ENCODE measurements at places on chromosomes 7 and 10.

DNA sequence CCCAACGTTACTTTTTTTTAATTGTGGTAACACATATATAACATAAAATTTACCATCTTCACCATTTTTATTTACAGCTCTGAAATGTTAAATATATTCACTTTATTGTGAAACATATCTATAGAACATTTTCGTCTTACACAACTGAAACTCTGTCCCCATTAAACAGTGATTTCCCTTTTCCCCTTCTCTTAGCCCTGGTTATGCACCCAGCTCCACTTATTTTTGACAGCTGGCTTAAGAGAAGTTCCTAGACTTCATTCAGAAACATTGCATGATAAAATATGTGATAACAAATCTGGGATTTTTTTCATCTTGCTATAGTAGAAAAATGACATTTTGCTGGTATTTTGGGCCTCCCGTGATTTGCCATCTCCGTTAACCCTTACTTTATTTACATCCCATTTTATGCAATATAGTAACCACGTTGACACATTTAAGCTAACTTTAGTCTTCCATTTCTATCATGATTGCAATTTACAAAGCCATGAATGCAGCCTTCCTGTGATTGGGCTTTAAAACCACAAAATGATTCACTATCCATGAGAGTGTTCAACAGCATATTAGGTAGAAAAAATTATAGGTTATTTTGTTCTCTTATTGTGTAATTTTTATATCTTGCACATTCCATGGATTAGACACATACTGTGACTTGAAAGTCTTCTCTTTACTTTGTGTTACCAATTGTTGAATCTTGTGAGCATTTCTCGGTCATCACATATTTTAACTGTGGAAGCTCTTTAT lies 139.6 kb downstream of the SND1 start:
- DNase-seq, result no peak

GRCh38 chr7:102814025-102814471 lies 65.2 kb downstream of the FAM185A start:
- DNase-seq, result no peak

- no peak for DNase-seq
Observed at GRCh38 chr10:80540981-80541750, 3.5 kb downstream of the SH2D4B start.

- DNase-seq, result no peak
Observed at GRCh38 chr10:116743266-116744064, 1.1 kb upstream of the HSPA12A start.

DNA sequence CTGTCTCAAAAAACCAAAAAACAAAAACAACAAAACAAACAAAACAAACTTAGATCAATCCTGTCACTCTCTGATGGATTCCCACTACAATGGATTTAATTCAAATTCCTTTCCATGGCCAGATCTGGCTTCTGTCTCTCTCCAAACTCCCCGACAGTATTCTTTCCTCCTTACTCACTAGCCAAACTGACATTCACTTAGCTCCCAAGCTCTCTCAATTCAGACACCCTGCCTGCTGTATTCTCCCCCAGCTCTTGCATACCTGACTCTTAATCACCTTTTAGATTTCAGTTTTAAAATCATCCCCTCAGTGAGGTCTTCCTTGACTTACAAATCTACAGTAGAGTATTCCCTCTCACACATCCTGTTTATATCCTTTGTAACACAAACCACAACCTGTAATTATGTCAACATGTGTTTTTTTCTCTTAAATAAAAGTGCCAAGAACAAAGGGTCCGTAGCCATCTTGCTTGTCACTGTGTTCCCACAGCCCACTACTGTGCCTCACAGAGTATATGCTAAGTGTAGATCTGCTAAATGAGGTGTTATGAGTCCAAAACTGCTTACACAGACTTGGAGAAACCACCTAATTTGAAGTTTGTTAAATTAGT lies 14.4 kb downstream of the HERPUD2 start:
- no peak for DNase-seq

- peak; percentile 100 for DNase-seq
Observed at GRCh38 chr7:92246360-92247101, 757 bp downstream of the ANKIB1 start.

DNA sequence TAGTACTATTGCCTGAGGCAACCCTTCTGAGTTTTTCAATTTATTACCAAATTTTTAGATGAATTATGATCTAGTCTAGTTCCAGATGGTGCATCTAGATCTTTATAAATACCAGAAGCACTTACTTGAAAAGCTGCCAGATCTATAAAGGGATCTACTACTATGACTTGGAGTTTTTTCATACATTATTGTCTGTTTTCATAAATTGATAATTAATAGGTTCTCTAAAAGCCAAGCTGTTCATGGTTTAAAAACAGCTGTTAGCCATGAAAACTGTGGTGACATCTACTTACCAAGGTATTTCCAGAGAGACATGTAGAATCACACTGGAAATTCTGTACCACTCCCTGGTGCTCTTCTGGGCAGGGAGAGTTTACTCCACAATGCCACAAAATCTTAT lies 786.5 kb upstream of the C7orf33 start:
- peak; percentile 6 for DNase-seq

- no peak for DNase-seq
Observed at GRCh38 chr7:39313376-39313775, 252.8 kb upstream of the YAE1 start.

- no peak for DNase-seq
Observed at GRCh38 chr7:39045231-39045630, 67.5 kb downstream of the POU6F2 start.

- peak; percentile 73 for DNase-seq
Observed at GRCh38 chr7:128437426-128438332, 18.0 kb upstream of the HILPDA start.

DNA sequence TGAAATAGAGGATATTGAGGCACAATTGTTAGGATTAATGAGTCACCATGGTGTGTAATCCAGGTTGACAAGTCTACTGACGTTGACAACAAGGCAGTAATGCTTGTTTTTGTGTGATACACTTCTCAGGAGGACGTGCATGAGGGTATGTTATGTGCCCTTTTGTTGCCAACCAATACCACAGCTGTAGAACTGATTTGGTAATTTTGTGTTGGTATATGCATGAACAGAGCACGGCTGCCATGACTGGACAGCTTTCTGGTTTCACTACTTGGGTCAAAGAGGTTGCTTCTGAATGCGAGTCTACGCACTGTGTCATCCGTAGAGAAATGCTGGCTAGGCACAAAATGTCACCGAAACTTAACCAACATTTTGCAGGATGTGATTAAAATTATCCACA lies 32.9 kb downstream of the PHTF2 start:
- no peak for DNase-seq

DNA sequence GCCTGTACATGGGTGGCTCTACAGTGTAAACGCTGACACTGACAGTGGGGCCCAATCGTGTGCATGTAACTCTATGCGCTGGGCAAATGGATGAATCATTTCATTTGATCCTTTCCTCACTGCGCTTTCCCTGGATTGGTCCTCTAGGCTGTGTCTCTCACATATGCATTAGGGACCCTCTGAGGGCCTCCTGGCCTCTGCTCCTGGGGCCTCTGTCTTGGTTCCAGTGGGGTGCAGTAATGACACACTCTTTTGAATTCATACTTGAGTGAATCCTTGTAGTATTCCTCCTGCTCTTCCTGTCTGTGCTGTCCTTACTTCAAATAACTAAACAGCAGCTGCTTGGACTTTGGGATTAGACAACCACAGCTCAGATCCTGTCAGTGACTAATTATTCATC lies 176.5 kb upstream of the ADO start:
- no peak for DNase-seq

GRCh38 chr10:95567903-95568630 lies 6.9 kb upstream of the SORBS1 start:
- DNase-seq, result no peak

DNA sequence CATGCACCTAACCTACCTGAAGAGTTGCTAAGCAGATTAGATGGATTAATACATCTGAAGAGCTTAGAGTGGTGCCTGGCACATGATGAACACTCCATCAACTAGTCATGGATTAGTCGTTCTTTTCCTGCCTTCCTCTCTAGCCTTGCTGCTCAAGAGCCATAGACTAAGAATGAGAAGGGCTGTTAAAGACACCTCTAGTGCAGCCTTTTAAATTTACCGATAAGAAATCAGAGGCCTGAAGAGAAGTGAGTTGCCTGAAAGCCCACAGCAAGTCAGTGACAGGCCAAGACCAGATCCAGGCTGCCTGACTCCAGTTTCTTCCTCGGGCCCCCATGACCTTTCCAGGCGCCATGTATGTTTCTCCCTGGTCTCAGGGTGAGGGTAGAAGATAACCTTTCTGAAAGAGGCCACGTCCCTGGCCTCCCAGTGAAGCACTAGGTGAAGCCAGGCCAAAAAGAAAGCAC lies 6.5 kb downstream of the TSPAN15 start:
- DNase-seq, result no peak

GRCh38 chr10:3478153-3478552 lies 305.6 kb upstream of the PITRM1 start:
- DNase-seq, result no peak

- DNase-seq, result no peak
Observed at GRCh38 chr7:22394739-22395138, 37.8 kb upstream of the RAPGEF5 start.

- no peak for DNase-seq
Observed at GRCh38 chr10:51542853-51543252, 156.5 kb downstream of the CSTF2T start.

DNA sequence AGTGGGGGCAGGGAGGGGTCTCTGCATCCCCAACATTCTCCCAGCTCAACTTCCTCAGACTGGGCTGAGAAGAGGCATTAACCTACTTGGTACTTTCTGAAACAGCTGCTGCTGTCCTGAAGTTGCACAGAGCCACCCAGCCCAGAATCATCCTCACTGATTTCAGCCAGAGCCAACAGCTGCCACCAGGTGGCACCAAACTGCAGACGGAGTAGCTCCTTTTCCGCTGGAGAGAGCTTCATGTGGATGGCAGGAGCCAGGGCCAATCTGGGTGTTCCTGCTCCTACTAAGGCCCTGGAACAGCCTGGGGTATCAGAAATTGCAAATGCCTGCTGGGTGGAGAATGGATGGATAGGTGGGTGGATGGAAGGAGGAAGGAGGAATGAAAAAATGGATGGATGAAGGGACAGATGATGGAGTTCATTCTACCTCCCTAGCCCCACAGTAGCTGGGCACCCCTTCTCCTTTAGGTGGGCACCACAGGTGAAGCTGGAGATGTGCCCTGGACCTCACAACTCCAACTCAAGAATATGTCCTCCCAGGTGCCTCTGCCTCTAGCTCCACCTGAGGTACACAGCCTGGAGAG lies 11.8 kb upstream of the DRGX start:
- DNase-seq, result peak; percentile 86

GRCh38 chr10:60465801-60466200 lies 76.1 kb upstream of the ANK3 start:
- DNase-seq, result no peak

GRCh38 chr10:3873728-3874461 lies 88.9 kb upstream of the KLF6 start:
- DNase-seq, result peak; percentile 98

DNA sequence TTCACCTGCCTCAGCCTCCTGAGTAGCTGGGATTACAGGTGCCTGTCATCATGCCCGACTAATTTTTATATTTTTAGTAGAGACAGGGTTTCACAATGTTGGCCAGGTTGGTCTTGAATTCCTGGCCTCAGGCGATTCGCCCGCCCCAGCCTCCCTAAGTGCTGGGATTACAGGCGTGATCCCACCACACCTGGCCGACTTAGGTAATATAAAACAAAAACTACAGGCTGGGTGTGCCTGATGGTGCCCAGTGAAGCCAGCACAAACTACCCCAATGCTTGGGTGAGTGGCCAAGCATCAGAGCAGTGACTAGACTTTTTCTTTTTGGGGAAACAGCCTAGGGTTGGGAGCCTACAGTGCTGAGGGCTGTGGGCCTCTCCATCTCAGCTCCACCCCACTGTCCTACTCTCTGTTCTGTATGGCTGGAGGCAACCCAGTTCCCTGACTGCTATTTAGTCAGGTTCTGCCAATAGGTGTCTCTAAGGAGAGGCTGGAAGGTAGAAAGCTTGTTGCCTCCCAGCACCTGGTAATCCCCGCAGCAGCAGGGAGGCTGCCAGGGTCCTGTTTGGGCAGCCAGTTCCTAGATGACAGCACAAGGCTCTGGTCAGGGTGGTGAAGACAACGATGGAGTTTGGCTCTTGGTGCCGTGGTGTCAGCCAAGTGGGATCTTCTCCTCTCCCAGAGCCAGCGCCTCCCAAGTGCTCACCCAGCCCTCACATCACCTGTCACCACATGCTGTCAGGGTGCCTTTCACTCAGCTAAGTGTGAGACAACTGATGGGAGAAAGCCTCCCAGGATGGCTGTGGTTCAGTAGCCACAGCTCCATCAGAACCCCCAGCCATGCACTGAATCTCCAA lies 10.4 kb upstream of the NACAD start:
- DNase-seq, result no peak

DNA sequence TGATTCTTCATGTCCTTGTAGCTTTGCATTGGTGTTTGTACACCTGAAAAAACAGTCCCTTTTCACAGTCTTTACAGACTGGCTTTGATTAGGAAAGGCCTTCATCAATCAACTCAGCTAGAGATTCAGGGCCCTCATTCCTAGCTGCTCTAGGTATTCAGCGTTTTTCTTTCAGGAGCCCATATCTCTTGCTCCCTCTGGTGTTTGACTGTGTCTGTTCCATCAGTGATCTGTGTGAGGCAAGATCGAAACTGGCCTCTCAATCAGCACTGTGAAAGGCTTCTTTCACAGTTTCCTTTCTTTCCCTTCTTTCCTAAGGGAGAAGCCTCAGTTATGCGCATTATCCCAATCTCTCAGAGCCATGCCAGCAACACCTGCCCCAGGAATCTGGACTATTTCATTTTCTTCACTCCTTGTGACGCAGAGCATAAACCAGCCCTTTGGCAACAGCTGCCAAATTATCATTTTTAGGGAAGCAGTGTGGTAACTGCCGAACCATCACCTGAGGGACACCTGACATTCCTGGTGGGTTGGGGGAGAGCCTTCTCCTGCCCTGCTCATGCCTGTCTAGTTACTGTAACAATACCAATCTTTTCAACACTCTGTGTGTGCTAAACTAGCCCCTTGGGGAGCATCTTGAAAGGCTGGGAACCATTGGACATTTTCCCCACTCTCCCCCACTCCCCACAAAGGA lies 75.7 kb upstream of the CCDC71L start:
- peak; percentile 82 for DNase-seq

GRCh38 chr10:45470098-45471012 lies 96.3 kb downstream of the ALOX5 start:
- peak; percentile 98 for DNase-seq

Data from OCI-M1 (cell line).